Hindlimb muscle (tissue), 1 donor: ENCODE measurements at places on chromosomes 5 and 9.
A peak's percentile ranks its signal among the peaks of the same experiment; 100 is the strongest.

GRCh38 chr5:54670281-54670680, 152.7 kb downstream of the SNX18 start:
- DNase-seq, result no peak

DNA sequence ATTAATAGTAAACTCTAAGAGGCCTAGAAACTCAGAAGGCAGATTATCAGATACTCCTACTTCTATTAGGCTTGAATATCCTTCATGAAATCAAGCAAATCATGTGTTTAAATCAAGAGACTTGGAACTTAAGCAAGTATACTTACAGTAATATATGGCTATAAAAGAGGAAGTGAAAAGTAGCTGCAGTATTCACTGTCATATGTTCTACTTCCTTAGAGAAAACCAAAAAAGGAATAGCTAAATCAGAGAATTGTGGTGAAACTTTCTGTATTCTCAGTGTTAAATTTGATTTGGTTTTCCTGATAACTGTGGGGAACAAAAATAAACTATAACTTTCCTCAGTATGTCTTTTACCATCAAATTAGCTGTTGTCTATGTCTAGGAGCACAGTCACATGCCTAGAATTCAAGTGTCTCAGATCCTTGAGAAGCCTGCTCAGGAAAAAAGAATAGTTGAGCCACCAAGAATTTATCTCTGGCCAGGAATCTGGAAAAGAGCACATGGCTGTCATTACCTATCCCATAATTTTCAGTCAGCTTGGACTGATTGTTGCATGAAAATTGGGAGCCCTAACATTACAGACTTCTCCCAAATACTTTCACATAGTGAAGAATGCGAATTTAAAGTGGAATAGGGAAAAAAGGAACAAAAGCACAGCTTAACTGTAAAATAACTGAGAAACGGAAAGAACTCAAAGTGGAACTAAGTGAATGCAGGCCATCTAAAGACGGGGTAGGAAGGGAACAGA, 1.7 kb downstream of the FKBP15 start:
- DNase-seq, result no peak

GRCh38 chr9:134324359-134325095, 1.7 kb upstream of the RXRA start:
- no peak for DNase-seq

DNA sequence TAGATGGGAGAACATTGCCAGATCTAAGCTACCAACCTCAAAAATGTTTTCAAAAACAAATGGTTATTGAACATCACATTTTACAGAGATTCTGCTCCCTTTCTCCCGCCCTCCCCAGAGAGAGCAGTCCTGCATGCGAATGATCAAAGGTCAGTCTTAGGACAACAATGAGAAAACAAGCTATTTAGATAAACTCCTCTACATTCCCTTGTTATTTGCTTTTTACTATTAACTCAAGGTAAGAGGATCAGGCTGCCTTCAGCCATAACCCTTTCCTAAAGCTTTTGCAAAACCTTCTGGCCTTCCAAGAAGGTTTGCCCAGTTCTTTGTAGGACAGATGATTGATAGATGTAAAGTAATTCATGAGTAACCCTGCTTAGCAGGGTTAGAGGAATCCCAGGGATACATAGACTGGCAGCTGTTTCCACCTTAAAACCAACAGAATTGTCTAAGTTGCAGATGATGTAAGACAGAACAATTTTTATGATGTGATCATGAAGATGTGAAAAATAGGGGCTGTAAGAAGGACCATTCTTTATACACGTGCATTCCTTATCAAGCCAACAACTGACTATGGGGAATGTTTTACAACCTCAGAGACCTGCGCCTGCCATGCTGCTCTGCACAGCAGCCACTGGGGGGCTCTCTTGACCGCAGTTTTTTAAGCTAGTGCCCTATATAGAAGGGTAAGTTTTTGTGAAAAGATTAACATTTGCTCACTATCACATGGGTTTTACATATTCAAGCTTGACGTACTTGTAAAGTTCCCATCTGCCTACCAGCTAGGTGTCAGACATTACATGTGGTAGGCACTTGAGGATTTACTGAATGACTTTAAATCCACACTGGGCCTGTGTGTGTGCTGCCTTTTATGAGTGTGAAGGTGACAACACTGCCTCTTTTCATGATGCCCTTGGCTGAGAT, 2.3 kb upstream of the ZNF782 start:
- DNase-seq, result peak; percentile 51

DNA sequence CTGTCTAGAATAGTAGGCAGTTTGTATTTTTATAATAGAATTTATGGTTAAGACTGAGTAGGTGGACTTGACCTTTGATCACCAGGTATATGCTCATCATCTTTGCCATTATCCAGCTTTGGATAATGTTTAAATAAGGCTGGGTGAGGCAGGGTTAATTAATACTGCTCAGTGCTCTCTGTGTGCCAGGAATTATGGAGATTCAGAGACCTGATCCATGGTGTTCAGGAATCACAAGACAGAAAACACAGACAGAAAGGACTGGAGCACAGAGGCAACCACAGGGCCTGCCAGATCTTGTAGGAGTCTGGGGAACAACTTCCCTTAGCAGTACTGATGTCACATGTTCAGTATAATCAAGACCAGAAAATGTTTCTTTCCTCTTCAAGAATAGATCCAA, 186.3 kb upstream of the ADCY2 start:
- peak; percentile 11 for DNase-seq

- DNase-seq, result no peak
Observed at GRCh38 chr9:107363516-107364152, 80.6 kb downstream of the RAD23B start.

DNA sequence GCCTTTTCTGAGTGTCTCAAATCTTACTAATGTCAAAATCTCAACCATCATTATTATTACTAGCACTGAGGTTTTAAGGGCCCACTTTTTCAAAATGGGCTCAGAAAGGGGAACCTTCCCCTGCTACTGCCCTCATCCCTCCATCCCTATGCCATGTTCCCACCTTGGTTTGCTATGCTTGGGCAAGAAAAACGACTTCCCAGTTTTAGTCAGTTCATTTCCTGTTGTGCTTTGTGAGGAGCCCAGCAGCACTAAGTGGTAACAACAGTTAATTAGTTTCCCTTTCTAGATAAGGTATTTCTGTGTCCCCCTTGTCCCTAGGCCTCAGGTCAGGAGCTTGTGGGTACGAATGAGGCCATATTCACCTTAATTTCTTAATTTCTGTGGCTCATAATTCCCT, 595.2 kb downstream of the RAB3C start:
- no peak for DNase-seq

GRCh38 chr5:126561908-126562307, 33.1 kb downstream of the ALDH7A1 start:
- DNase-seq, result no peak

DNA sequence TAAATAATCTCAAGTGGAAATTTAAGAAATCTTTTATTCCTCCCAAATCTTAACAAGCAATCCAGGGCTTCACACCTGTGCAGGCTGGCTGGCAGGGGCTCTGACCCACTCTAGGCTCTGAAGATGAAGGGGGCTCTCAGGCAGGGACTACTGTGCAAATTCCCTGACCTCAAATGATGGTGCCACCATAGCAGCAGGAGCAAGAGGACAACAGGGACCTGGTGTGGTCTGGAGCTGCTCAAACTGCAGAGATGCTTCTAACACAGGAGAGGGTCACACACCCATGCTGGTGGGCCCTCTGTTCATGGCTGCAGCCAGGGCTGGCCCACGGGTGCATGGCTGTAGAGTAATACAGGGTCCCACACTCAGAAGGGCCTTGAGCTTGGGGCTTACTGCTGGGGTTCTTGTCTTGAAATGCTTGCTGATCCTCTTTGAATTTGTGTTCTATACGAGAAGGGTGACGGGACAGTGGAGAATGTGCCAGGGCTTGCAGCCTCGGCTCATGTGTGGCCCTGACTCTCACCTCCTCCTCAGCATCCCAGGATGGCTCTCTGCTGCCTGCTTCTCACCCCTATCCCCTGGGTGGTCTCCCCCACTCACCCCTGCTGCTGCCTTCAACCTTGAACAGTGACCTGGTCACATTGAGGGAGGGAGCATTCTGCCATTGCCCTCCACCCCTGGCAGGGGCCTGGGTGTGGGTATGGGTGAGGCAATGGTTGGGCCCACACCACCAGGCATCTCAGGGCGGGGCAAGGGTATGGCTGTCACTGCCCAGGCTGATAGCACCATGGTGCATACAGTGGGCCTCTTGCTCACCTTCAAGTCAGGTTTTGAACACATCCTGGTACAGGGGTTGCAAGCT, 191.7 kb downstream of the FSTL4 start:
- no peak for DNase-seq

GRCh38 chr9:13568405-13568804, 288.9 kb upstream of the MPDZ start:
- DNase-seq, result no peak

GRCh38 chr5:980966-981365, 27.6 kb upstream of the NKD2 start:
- no peak for DNase-seq

GRCh38 chr5:56085193-56085592, 90.4 kb upstream of the IL6ST start:
- no peak for DNase-seq

DNA sequence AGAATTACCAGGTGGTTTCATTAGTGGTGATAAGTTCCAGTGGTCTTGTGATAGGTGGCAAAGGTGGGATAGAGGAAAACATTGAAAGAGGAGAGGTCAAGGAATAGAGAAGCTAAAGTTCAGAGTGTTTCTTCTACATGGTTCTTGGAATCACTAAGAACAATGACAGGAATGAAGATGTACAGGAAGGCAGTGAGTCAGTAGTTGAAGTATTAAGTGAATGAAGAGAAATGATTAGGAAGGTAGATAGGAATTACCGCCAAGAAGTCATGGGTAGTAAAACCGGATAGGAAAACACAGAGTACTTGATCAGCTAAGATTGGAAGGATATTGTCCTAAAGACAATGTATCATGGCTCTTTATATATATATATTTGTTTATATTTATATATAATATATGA, 37.9 kb upstream of the RASA1 start:
- DNase-seq, result no peak

DNA sequence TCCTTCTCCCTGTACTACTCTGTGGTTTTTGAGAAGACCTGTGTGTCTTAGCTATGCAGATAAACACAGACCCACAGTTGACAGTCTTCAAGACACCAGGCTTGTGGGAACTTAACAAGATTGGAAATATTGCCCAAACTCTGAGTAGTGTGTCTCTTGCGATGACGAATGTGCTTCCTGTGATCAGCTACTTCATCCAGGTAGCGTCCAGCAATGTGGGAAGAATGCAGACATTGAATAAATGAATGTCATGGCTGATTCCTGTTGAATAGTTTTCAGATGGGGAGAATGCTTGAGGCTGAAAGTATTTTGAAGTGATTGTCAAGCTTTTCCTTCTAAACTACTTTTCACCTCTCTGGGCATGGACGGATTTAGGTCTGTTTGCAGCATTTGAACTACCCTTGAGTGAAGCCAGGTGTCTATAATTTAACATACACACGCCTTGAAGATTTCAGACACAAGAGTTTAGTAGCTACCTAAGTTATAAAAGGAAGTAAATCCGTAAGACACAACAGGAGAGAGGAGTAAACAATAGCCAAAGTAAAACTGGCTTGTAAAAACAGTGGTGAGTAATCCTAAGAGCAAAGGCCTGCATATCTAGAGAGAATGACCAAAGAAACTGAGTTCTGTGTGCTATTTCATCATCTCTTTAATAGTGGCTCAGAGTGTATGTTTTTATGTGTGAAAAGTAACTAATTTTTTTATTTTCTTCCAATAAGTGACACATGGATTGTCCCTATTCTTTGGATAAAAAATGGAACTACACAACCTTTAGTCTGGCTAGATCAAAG, 30.0 kb upstream of the ARL14EPL start:
- DNase-seq, result no peak

- DNase-seq, result peak; percentile 57
Observed at GRCh38 chr5:150138551-150139265, 16.9 kb downstream of the PDGFRB start.

DNA sequence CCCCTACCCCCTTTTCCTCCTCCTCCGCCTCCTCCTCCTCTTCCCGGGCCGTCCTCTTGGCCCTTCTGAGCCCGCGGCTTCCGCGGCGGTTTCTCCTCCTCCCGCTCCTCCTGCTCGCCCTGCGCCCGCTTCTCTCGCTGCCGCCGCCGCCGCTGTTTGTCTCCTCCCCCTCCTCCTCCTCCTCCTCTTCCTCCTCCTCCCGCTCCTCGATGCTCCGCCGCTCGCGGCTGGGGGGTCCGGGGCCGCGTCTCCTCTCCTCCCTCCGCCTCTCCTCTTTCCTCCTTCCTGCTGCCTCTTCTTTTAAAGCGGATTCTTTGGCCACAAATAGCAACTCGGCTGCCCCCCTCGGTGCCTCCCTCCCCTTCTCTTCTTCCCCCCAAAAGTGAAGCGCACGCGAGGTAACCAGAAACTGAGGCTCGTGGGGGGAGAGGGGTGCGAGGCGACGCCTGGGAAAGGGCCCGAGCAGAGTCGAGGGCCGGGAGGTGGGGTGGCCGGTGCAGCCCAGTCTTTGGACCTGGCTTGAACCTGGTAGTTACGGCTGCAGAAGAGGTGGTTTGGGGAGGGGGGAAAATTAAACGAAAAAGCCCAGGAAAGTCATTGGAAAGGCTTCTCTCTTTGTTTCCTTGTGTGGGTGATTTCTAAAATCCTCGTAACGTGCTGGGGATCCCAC, 1058.5 kb upstream of the DMAC1 start:
- peak; percentile 89 for DNase-seq

DNA sequence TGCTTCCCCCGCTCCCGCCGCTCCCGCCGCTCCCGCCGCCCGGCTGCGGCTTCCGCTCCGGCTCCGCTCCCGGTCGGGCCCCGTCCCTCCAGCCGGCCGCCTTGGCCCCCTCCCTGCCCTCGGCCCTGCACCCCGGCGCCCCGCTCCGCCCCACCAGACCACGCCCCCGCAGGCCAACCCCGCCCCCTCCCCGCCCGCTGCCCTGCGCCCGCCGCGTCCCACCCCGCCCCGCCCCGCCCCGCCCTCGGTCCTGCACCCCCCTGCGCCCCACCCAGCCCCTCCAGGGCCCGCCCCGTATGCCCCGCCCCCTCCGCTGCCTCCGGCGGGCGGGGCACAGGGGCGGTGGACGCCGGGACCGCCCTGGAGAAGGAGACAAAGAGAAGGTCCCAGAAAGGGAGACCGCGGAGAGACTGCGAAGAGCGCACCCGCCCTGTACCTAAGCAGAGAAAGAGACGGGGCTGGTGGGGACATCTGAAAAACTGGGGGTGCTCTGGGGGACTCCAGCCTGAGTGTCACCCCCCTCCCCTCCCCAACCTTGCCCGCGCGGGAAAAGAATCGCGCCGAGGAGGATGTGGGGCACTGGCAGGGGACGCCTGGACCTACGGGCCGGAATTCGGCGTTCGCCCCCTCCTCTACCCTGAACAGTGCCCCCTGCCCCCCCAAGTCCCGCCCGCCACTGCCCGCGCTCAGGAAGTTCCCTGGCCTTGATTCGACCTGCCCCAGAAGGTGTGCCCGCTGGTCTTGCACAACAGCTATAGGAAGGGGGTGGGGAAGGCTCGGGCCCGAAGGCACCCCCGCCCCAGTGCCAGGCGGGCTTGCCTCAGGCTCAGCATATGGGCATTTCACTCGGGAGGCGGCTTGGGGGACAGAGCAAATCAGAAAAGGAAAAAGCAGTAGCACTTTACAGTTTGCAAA, 42.8 kb upstream of the STXBP1 start:
- DNase-seq, result peak; percentile 79

DNA sequence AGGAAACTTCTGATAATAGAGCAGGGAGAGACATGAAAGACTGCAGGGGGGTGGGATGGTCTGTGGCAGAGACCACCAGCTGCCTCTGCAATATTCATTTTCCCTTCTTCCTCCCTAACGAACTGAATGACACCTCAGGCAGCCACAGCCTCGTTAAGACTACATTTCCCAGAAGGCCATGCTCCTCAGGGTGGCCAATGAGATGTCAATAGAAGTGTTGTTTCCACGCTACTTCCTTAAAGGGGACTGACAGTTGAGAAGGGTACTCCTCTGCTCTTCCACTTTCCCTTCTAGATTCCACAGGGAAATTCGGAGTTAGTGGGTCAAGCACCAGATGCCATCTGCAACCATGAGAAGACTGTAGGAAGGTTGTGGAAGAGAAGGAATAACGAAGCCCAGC, 52.0 kb upstream of the DAPK1 start:
- peak; percentile 11 for DNase-seq
